HS-27A (cell line): ENCODE measurements at places on chromosomes 6 and 20.

- DNase-seq: no peak
Measured at GRCh38 chr6:144179828-144180227, 29.5 kb downstream of the STX11 start.

GRCh38 chr20:19920381-19921138 is 96.6 kb upstream of the NAA20 start:
- no peak for DNase-seq

GRCh38 chr6:73079978-73080377 is 145.3 kb downstream of the KHDC1L start:
- no peak for DNase-seq

DNA sequence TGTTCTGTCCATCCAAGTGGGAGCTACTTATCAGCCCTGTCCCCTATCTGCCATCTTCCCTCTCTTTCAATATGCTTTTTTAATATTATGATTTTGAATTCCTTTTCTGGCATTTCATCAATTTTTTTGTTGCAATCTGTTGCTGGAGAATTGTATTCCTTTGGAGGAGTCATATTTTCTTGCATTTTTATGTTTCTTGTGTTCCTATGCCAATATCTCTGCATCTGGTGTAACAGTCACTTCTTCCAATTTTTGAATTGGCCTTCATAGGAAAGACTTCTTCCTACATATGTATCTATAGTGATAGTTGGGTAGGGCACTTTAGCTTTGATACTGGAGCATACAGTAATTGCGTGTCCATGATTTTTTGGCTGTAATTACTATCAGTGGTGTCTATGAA is 70.1 kb downstream of the ZC2HC1B start:
- no peak for DNase-seq
